ENCODE measurements at places on chromosomes 1 and 21.

DNA sequence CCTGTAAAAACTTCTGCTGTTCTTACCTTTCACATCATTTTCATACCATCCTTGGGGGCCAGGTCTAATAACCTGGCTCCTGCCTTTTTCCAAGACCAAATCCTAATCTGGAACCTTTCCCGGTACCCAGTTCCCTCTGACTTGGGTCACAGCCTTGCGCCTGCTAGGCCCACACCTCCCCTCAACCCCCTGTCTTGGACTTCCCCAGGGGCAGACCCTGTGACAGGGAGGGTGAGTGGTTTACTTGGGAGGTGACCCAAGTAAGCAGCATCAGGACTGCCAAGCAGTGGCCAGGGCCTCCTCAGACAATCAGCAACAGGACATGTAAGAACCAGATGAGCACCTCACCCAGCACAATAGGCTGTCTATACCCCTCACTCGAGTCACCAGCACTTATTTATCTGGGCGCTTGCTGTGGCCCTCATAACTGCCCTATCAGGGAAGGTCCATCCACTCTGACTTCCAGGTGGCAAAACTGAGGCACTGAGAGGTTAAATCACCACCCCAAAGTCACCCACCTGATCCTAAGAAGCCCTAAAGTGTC, 124.7 kb downstream of the MATN1 start:
- DNase-seq = no peak

- no peak for DNase-seq
These were observed 179.5 kb downstream of the GALNT2 start for GRCh38 chr1:230246551-230246950.

GRCh38 chr1:206975306-206975705, 5.0 kb upstream of the FCAMR start:
- DNase-seq = no peak

GRCh38 chr1:27816921-27817630, 13.5 kb upstream of the PPP1R8 start:
- DNase-seq = peak; percentile 4

DNA sequence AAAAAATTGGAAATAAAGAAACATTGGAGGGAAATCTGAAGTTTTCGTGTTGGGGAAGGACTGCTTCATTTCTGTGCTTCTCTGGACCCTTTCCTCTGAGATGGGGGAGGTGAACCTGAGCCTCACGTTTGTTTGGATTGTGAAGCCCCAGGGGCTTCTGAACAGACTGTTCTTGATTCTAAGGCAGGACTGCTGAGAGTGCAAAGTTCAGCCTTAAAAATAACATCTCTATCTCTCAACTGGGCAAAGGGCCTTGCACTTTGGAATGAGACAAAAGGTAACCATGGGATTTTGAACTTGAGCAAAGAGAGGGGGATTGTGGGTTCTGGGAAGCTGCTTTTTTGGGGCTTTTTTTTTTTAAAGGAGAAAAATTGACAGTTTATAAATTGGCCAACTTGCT, 45.0 kb downstream of the GPR88 start:
- no peak for DNase-seq

DNA sequence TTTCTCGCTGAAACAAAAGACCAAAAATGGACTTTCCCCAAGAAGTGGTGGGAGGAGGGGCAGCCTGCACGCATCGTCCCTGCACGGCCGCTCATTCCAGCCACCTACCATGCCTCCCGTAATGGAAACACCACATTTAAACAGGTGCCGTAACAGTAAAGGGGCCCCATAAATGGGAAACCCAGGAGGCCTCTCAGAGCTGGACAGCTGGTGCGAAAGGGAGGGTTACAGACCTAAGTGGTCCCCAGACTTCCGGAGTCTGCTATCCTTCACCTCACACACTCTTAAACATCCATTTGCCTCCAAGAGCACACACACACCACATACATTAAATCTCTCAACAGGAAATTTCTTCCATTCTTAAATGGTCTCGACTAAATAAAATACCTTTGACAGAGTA, 120.7 kb upstream of the SOD1 start:
- peak; percentile 76 for DNase-seq

GRCh38 chr1:2414297-2414958, 2.1 kb upstream of the PEX10 start:
- DNase-seq = peak; percentile 82

GRCh38 chr1:94120991-94121390, at the start of gene ABCA4:
ABCA4 (minus strand) TSS chr1:94121148; CDS start chr1:94121045, 103 bp downstream.
- no peak for DNase-seq

- no peak for DNase-seq
These were observed 66.0 kb downstream of the ZNF281 start for GRCh38 chr1:200343874-200344273.

DNA sequence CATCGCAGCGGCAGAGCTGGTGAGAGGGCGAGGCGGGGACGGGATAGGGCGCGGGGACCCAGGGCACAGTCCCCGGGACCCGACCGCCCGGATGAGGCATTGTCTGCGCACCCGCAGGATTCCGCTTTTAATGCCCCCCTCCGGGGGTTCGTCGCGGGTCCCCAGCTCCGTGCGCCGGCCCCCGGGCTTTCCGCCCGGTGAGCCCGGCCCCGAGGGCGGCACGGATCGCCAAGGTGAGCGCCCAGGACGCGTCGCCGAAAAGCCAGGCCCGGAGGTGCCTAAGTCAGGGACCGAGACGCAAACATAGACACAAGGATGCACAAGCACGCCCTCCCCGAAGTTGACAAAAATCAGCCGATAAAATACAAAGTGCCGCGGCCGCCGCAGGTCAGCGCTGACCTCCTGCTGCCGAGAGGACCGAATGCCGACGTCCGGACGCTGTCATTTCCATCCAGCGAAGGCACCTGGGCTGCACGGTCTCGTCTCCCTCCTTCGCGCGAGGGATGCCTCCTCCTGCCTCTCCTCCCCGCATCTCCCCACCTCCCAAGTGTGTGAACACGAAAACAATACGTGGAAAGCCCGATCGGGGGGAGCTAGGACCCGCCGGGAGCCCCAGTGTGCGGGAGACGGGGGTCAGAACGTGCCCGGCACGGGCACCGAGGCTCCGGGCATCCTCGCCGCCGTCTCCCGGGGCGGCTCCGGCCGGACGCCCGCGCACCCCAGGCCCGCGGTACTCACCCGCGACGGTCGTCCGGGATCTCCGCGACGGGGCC, 101.1 kb upstream of the SOD1 start:
- peak; percentile 60 for DNase-seq

GRCh38 chr1:230383425-230383824, 42.7 kb downstream of the PGBD5 start:
- DNase-seq = no peak

DNA sequence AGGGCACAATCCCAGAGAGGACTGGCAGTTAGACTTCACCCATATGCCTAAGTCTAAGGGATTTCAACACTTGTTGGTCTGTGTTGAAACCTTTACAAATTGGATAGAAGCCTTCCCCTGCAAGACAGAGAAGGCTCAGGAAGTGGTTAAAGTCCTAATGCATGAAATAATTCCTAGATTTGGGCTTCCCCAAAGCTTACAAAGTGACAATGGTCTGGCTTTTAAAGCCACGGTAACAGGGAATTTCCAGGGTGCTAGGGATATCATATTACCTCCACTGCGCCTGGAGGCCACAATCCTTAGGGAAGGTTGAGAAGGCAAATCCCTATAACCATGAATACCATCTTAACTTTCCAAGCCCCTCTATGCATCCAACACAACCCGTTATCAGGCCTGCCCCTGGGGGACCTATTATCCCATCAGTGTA, 3.3 kb upstream of the FMO4 start:
- no peak for DNase-seq

- no peak for DNase-seq
These were observed 39.0 kb upstream of the CASZ1 start for GRCh38 chr1:10835421-10835820.

DNA sequence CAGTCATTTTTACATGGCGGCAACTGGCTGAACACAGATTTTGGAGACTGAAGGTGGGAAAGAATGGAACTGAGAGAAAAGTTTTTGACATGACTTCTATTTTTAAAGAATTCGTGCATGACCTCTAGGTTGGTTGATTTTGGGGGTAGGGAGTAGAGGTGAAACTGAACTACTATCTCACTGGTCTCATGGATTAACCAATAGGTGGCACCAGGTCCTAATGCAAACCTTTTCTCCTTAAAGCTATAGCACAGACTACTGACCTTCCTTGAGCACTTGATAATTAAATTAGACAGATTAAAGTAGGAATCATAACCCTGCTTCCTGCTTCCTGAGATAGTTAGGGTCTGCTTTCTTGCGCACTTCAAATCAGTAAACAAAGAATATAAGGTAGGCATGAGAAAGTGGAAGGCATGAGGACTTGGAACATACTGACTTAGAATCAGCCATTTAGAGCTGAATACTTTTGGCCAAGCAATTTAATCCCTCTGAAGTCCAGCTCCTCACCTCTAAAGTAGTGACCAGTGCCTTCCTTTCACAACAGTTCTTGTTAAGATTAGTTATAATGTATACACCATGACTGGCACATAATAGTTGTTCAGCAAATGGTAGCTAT, 206.0 kb downstream of the CENPF start:
- no peak for DNase-seq

DNA sequence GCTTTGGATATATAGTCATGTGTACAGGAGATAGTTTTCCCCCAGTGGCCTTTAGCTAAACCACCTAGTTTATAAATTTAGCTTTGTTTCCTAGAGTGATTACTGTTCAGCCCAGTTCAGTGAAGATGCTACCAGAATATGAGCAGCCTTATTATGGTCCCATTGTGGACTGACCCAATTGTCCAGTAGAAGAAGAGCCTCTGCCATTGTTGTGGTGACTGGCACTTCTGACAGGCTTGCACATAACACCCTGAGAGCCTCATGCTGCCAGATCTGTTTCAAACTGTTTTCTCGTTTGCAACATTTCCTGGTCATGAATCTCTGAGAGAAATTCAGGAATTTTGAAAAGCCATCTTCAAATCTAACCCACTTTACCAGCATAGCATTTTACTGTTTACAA, 20.6 kb downstream of the KPNA6 start:
- DNase-seq = no peak

DNA sequence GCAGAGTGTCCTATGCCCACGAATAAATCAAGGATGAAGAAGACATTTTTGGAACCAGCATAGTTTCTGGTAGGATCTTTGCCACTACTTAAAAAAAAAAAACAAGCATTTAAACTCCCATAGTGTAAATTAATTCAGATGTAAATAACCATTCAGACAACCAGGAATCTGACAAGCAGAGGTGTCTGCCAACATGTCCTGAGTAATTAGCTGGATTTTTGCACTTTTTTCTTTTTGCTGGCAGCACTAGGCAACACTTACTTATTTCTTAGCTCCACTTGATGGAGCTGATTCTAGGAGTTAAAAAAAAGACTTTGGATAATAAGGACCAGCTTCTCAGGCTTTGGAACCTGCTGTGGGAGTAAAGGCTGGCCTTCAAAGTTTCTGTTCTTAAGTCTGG, 27.6 kb upstream of the CNIH3 start:
- no peak for DNase-seq

- DNase-seq = peak; percentile 46
These were observed 3.8 kb upstream of the RGSL1 start for GRCh38 chr1:182446033-182446669.

GRCh38 chr1:226976276-226976977, 36.3 kb downstream of the COQ8A start:
- no peak for DNase-seq

DNA sequence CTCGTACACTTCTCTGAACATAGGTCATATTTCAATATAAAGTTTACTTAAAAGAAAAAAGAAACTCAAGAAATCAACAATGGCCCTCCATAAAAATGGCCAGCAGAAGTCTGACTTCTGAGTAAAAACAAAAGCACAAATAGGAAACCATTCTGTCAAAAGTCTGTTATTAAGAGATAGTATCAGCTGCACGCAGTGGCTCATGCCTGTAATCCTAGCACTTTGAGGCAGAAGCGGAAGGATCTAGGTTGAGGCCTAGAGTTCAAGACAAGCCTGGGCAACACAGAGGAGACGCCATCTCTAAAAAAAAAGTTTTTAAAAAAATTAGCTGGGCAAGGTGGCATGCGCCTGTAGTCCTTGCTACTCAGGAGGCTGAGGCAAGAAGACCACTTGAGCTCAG, 67.3 kb downstream of the PUM1 start:
- DNase-seq = no peak

GRCh38 chr1:189962181-189962580, 515.5 kb downstream of the BRINP3 start:
- peak; percentile 20 for DNase-seq

DNA sequence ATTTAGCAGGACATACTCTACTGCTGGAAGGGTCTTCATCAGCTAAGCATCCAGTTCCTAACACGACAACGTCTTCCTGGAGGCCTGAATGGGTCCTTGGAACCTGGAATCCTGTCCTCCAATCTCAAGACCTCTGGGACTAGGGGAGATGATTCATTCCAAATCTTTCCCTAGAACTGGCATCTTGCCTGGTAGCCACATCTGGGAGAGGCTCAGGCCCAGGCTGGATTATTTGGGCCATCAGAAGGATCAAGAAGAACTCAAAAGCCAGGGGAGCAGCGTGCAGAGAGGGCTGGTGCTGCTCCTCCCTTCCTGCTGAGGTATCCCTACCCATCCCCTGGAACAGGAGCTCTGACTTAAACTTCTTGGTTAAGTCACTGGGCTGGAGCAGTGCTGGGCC, 2.8 kb upstream of the PHLDA3 start:
- DNase-seq = no peak

- peak; percentile 32 for DNase-seq
These were observed 19.0 kb downstream of the GNG12 start for GRCh38 chr1:67814121-67814772.

DNA sequence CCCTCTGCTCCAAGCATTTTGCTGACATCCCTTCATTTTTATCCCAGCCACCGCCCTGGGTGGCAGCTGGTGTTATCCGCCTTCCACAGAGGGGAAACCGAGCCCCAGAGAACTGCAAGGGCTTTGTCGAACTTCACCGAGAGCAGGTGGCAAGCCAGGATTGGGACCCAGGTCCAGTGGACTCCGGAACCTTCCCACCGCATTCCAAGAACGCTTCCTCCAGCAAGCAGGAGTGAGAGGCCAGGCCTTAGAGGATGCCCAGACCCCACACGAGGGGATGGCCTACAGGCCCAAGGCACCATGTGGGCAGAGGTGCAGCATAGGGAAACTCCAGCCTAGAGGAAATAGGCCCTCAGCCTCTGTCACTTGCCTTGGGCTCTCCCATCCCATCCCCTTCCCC, 90.7 kb downstream of the EPHB2 start:
- no peak for DNase-seq

- no peak for DNase-seq
These were observed 11.6 kb upstream of the CD1D start for GRCh38 chr1:158169105-158169504.

Measured in tongue (tissue), 3 donors.